ENCODE measurements at places on chromosomes 12 and 14.

DNA sequence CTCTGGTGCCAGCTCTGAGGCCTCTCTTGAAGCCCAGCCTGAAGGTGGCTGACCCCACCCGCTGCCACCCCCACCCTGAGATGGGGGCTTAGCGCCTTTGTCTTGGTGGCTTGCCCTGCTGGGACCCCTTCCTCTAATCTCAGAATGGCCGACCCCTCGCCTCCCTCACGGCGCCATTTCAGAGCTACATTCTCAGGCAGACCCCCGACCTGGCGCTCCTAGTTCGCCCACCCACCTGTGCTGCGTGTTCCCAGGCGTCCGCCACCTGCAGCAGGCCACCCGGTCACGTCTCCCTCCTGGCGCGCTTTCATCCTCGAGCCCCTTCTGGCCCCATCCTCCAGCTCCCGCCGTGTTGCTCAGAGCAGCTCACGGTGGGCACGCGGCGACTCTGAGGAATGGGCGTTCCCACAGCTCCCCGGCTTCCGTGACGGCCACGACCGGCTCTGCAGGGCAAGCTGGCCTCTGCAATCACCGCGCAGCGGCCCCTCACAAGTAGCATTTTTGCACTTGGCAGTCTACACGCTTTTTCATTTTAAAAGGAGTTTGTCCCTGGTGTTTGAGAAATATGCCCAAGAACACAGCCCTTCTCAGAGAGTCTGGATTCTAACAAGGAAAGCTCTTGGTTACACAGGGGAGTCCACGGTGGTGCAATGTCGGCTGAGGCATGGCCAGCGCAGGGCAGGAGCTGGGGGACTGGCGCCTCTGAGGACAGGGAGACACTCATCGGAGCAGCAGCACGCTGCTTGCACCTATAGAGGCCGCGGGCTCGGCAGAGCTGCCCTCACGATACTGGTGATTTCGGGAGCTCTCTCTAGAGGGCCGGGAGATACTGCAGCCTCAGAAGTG is 105.7 kb upstream of the C14orf180 start:
- no peak for DNase-seq

DNA sequence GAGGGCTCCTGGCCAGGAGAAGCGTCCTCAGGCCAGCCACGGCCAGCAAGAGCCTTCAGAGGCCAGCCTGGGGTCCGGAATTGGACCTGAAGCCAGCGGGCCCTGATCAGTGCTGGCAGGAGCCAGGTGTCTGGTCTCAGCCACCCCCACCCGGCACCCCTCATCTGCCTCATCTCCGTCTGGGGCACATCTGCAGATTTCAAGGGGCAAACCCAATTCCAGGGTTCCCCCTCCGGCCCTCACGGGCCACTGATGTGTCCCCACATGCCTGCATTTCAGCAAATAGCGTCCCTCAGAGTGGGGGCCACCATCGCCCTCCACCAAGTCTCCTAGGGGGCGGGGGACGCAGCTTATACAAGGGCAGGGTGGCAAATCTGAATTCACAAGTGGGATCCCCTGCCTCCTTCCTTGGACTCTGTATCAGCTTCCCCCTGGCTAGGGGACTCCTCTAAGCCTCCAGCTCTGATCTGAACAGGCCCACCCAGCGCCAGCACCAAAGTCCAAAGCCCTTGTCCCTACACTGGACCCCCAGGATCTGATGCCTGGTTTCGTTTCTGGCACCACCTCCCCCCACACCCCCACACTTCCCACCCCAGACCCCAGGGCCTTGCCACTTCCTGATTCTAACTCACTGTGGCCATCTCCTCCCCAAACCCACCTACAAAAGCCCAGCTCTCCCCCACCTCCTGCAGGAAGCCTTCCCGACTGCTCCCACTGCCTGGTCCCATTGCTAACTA is 10.1 kb downstream of the TMEM179 start:
- no peak for DNase-seq

DNA sequence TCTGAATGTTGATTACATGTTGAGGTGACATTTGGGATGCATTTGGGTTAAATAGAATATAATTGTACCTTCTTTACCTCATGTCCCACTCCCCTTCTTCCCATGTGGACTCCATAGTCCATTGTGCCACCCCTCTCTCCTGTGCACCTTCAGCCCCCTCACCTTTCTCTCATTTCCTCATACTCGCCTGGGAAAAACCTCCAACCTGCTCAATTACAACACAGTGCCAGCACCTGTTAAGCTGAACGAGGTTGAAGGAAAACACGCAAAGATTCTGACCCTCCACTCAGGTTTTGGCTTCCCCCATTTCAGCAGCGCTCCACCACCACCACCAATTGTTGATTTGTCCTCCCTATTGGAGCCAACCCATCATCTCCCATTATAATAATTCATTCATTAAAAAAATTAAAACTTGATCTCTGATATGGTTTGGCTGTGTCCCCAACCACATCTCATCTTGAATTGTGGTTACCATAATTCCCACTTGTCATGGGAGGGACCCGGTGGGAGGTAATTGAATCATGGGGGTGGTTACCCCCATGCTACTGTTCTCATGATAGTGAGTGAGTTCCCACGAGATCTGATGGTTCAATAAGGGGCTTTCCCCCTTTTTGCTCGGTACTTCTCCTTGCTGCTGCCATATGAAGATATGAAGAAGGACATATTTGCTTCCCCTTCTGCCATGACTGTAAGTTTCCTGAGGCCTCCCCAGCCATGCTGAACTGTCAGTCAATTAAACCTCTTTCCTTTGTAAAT is 33.7 kb upstream of the PPP2R5C start:
- DNase-seq, result no peak

DNA sequence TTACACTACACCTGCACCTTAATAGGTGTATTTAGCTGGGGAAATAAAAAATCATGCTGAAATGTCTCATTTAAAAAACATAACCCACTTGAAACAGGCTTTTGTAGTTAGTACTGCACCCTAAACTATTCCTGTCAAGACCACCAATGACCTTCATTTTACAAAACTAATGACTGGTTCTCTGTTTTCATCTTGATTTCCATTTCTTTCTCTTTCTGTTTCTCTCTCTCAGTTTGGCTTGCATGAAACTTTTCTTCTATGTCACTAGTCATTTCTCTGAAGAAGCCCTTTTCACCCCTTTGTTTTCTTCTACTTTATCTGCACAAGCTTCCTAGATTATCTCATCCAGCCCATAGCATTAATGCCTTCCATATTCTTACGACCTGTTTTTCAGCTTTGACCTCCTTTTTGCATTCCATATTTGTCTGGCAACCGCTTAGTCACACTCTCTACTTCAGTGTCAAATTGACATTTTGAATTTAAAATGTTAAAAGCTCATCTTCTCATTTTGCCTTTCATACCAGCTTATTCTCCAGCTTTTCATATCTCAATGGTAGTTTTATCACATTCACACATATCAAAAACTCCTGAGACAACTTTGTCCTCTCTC is 32.7 kb upstream of the KLRF1 start:
- DNase-seq, result no peak

- no peak for DNase-seq
Observed at GRCh38 chr12:86249851-86250250, 6.3 kb downstream of the MGAT4C start.

DNA sequence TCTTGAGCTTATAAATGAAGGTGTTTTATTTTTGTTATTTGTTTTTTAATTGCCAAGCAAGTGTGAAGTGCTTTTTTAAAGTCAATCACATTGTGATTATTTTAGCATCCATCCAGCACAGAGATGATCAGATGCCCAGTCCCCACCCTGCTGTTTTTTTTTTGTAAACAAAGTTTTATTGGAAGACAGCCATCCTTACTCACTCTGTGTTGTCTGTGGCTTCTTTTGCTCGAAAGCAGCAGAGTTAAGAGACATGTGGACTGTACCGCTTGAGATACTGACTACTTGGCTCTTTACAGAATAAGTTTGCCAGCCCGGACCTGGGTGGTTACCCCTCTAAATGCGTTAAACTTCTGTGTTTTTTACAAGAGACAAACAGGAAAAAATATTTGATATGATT is 30.9 kb upstream of the AMN start:
- no peak for DNase-seq

- DNase-seq, result no peak
Observed at GRCh38 chr14:105247715-105248367, 492 bp upstream of the BTBD6 start.

DNA sequence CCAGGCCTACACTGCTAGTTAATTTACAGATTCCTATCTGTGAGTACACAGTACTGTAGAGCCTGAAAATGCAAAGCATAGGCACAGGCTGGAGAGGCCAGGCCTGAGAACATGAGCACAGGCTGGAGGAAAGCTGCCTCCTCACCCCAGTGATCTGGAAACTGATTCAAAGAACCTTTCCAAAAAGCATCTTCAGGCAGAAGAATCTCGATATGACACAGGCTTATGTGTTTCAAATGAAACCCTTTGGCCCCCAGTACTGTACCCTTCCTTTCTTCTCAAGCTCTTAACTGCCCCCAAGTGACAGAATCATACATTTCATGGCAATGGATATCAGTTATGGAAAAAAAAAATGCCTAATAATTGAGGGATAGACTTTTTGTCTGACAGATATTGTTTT is 122.0 kb downstream of the KCNC2 start:
- DNase-seq, result no peak

DNA sequence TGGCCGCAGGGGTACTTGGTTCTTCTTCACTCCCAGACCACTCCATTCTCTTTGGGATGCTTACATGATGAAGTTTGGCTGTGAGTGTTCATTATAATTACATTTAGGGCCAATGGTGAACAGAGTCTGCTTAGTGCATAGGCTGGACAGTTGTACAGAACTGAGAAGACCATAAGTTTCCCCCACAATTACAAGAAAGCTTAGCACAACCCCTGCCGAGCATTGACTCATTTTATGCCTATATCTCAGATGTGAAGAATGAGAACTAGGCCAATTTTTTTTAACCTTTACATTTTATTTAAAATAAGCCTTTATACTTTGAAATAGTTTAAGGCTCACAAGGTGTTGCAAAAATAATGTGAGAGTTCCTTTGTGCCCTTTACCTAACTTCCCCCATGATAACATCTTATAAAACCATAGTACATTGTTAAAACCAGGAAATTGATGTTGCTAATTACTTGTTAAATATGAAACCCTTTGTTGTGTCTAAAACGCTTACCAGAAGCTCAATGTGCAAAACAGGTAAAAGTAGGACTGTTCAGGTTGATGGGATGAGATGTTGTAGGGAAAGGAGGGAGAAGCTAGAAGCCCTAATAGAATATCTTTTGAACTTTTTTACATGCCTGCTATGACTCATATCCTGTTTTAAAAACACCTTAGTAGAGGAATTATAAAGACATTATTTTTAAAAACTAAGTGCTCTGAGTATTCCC is 47.2 kb downstream of the ALDH1L2 start:
- no peak for DNase-seq

- no peak for DNase-seq
Observed at GRCh38 chr12:131836193-131836592, 8.0 kb downstream of the MMP17 start.

Measured in T-helper 2 cell (primary cell).